T47D (cell line): ENCODE measurements at places on chromosomes 4 and X.
A peak's percentile ranks its signal among the peaks of the same experiment; 100 is the strongest.

DNA sequence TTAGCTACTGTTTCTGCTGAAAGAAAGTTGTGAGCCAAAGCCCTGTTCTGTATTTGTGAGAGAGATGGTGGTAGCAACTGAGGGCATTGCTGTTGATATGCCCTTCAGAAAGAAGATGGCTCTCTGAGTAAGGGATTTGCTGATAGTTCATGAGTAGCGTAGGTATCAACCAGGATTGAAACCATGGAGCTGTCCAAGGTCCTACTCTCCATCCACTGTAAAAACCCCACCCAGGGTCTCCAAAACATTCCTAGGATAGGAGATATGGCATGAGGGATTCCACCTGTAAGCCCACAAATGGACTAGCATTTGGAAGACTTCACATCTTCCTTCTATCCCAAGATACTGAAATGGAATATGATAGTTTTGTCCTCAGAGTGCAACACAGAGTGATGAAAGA lies 277.1 kb upstream of the PRKX start:
- peak; percentile 26 for DNase-seq

- DNase-seq: no peak
These were observed 172.9 kb upstream of the GALNT7 start for GRCh38 chr4:172995704-172996103.

- DNase-seq: no peak
These were observed 68.5 kb downstream of the CEP44 start for GRCh38 chr4:174352061-174352819.

DNA sequence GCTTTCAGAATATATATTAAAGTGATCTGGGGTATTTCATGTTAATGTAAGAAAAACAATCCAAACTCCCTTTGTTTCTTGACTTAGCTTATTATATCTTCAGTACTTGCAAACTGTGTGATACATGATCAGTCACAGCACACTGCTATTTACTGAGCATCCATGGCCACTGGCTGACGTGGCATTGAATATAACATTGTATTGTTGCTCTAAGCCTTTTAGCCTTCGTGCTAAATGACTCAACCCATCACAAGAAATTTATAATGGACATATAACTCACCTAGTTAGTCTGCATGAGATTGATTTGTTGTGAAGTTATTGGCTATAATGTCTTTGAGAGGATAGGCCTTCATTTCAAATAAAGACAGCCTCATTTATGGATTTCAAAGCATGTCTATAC lies 642.6 kb downstream of the IL1RAPL1 start:
- DNase-seq: no peak

DNA sequence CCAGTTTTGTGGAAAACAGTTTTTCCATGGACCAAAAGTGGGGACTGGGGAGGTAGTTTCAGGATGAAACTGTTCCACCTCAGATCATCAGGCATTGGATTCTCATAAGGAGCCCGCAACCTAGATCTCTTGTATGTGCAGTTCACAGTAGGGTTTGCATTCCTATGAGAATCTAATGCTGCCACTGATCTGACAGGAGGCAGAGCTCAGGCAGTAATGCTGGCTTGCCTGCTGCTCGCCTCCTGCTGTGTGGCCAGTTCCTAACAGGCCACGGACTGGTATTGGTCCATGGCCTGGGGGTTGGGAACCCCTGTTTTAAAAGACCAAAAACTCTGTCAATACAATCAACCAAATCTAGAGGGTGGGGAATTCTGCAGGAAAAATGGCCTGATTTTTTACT lies 100.0 kb upstream of the EOLA2 start:
- no peak for DNase-seq

GRCh38 chr4:108449129-108449528 lies 171.2 kb upstream of the RPL34 start:
- no peak for DNase-seq

DNA sequence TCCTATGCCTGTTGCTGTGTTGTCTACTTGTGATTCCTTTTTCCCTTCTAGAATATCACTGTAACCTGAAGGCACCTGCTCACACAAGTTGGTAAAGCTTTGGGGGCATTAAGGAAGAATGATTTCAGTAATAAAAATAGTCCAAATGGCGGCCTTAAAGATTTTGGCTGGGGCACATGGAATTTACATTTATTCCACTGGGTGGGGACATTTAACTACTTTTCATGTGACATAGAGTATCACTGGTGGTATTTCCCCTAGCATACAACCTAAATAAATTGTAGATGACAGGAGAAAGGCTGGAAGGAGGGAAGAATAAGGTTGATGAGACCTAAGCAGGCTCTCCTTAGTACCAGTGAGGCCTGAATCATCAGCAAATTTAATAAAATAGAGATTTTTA lies 121.8 kb upstream of the EDA2R start:
- DNase-seq: no peak

DNA sequence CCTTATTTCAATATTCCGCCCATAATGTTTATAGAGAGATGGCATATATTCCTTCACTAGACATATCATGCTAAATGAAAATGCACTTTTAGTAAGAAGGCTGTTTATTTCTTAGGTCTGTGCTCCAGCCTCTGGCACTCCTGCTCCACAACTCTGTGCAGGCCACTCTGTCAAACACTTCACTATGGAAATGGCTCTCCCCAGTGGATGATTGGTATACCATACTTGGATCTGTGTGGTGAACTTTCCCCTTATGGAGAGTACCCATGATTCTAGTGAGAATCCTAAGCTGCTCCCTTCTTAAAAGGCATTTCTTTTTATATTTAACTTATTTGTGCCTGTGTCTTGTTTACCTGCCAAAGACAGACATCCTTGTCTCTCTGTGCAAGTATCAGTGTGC lies 480.1 kb upstream of the GALNT7 start:
- DNase-seq: no peak

DNA sequence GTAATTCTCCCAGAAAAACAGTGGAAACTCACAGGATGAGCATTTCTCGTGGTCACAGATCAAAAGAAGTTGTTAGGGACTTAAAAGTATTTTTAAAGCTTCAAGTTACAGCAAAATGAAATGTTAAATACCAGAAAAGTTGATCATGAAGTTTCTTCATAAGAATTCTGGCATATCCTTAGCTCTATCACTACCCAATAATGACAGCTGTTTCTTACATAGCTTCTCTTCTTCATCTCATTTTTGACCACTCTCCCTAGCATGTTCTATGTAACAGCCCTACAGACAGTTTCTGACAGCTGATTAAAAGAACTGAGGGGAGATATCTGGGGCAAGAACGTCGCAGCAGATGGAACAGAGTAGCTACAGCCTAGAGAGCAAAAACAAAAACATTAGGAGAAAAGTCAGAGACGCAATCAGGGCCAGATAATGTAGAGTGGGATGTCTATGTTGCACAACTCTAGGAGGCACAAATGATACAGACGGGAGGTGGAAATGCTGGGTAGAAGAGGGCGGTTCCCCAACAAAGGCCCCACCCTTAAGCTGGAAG lies 108.7 kb downstream of the CORIN start:
- no peak for DNase-seq

- DNase-seq: no peak
These were observed 291.4 kb upstream of the IGFBP7 start for GRCh38 chr4:57401586-57401985.

GRCh38 chr4:57410331-57411052 lies 300.3 kb upstream of the IGFBP7 start:
- DNase-seq: no peak

- DNase-seq: no peak
These were observed 30.1 kb downstream of the NOP14 start for GRCh38 chr4:2932951-2933565.

DNA sequence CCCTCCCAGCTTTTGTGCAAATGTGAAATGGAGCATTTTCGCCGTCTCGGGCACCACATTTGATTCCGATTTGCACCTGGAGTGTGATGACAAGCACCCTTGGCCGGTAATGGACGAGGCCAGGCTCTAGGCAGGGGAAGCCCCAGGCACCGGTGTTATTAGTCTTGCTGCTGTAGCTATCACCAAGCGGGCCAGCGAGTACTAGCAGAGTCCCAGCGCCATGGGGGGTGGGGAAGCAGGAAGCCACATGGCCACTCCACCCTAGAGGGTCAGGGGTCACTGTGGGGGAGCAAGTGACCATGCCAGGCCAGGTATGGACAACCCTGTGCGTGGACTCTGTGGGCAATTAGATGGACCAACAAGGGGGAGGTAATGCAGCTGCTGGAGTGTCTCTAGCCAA lies 88.8 kb downstream of the CPZ start:
- DNase-seq: no peak

DNA sequence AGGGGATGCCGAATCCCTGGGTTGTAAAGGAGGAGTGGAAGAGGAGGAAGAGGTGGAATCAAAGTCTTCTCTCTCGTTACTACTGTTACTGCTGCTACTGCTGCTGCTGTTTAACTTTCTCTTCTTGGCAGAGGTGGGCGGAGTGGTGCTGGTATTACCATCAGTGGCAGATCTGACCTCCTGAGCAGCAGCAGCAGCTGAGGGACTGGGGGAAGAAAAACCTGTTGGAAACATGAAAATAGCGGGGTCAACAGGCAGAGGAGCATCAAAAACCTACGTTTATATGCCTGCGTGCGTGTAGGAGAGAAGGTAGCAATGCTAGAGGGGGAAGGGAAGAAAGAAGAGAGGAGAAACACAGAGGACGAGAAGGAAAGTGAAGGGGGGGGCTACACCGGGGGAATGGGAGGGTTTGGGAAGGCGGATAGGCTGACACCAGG lies 339 bp downstream of the CUL4B start:
- no peak for DNase-seq
